Stimulated activated CD4-positive, alpha-beta T cell treated with anti-CD3 and anti-CD28 coated beads, TNF-alpha, amount 100 ng/mL, for 1 hour (primary cell): ENCODE measurements at places on chromosomes 1 and 21.

GRCh38 chr1:50488356-50488755, 65.1 kb upstream of the DMRTA2 start:
- no peak for DNase-seq

- no peak for DNase-seq
Measured at GRCh38 chr1:107829036-107829770, 135.8 kb downstream of the VAV3 start.

DNA sequence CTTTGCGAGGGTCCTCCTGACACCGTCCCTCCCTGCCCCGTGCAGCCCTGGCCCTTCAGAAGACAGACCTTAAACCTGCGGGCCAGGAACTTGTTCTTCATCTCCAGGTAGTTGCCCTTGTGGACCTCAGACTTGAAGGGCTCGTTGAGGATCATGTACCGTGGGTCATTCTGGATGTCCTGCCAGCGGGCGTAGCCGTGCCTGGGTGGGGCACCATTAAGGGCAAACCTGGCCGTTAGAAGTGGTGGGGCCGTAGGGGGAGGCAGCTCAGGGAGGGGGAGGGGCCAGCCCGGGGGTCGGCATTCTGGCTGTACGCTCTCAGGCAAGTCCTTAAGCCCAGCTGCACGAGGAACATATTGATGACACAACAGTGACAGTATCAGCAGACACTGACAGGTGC, 64.6 kb downstream of the KCNAB2 start:
- DNase-seq, result no peak

DNA sequence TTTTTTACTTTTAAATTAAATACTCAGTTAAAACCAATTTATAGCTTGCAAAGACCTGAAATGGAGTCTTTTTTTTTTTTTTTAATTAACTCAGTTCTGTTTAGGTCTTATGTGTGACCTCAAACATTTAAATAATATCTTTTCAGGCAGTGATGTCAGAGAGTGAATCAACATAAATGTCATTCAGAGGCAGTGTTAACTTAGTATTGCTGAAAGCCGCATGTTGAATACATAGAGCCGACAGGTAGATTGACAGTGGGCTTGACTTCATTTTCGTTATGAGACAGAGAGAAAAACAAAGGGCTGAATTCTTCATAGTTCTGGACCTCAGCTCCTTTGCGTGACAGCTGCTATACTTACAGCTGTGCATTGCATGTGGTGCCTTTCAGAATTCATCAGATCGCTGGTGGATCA, 51.5 kb downstream of the PRDM2 start:
- no peak for DNase-seq

GRCh38 chr1:183697814-183698590, 44.9 kb upstream of the APOBEC4 start:
- DNase-seq, result no peak

GRCh38 chr1:44592208-44593145, 81.8 kb downstream of the TMEM53 start:
- DNase-seq, result no peak

DNA sequence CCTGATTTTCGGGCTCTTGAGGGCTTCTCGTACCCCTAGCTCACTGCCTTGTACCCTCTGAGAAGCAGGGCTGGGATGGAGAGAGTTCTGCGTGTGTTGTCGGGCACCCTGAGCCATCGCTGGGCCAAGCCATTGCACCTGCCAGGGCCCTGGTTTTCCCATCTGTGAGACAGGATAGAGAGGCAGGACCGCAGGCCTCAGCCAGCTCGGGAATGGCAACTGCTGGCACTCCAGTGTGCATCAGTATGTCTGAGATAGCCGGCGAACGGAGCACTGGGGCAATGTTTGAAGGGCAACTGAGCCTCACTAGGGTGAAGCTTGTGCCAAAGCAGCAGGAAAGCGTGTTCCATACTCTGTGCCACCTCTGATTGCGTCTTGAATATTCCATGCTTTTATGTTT, 66.9 kb downstream of the TENT5C start:
- DNase-seq, result no peak

- no peak for DNase-seq
Measured at GRCh38 chr1:64686828-64687724, 57.8 kb upstream of the RAVER2 start.

- DNase-seq, result no peak
Measured at GRCh38 chr1:40224040-40224439, 23.7 kb upstream of the TMCO2 start.

GRCh38 chr1:154663471-154664060, 55.6 kb upstream of the ADAR start:
- no peak for DNase-seq

- DNase-seq, result no peak
Measured at GRCh38 chr1:182338806-182339370, 52.7 kb downstream of the GLUL start.

DNA sequence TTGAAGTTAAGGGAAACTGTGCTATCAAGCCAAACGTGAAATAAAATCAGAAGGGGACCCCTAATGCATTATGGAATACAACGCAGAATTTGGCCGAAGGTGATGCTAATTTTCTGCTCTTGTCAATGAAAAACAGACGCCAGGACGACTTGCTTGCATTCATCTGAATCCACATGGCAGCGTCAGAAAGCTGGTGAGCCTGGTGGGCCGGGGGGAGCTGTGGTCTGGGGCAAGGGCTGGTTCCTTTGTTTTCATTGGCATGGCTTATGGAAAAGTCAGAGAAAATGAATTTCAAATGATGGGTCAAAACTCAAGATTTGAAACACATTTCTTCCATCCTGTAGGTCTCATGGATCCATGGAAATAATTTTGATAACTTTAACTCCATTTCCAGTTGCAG, 86.4 kb upstream of the RUNX1 start:
- no peak for DNase-seq

GRCh38 chr1:4650981-4651380, 3.4 kb upstream of the AJAP1 start:
- DNase-seq, result no peak

- DNase-seq, result no peak
Measured at GRCh38 chr1:187203257-187203656, 374.5 kb downstream of the PLA2G4A start.

- DNase-seq, result no peak
Measured at GRCh38 chr1:219085082-219085481, 88.6 kb upstream of the LYPLAL1 start.

DNA sequence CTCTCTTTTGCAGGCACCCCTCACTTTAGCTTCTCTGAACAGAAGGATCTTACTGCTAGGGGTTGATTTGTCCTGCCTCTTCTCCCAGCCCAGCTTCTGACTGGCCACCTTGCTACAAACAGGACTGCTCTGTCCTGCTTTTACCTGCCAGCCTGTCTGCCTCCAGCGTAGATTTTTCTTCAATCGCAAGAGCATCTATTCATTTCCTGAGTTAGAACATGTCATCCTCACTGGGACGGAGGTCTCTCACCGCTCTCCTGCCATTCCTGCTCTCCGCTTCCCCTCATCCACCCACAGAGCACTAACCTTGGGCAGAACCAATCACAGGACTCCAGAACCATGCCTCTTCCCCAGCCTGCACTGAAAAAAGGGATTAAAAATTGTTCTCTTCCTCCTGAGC, 3.5 kb upstream of the ATP1B1 start:
- DNase-seq, result no peak

GRCh38 chr1:16324456-16324890, 27.8 kb downstream of the FBXO42 start:
- no peak for DNase-seq

DNA sequence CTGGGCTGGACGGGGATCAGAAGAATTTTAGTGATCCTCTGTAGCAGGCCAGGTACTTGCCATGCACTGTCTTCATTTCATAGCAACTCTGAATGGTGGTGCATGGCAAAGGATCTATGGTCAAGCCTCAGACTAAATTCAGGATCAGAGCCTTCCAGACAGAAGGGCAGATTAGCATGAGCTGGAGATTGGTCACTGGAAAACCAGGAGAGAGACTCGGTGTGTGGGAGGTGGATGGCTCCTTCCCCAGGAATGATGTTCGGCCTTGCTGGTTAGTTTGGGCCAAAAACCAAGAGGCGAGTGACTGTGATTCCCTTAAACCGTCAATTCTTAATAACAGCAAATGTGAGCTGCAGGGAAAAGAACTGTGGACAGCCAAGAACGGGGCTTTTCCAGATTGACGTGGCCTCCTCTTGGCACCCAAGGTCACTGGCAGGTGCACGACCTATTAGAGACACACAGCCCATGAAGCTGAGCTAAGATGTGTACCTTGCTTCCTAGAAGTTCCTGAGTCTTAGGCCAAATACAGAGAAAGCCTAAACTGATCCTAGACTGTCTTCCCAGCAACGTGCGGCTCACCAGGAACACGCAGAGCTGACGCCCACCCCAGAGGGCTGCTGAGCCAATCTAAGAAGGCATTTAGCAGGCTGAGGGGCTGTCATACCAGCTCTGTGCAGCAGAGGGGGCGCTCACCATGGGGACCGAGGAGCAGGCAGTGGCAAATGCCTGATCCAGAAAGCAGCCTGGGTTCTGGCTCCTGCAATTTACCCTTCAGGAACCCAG, 18.5 kb downstream of the ALDH4A1 start:
- DNase-seq, result peak; percentile 53

GRCh38 chr1:219330669-219331068, 157.0 kb downstream of the LYPLAL1 start:
- DNase-seq, result no peak

DNA sequence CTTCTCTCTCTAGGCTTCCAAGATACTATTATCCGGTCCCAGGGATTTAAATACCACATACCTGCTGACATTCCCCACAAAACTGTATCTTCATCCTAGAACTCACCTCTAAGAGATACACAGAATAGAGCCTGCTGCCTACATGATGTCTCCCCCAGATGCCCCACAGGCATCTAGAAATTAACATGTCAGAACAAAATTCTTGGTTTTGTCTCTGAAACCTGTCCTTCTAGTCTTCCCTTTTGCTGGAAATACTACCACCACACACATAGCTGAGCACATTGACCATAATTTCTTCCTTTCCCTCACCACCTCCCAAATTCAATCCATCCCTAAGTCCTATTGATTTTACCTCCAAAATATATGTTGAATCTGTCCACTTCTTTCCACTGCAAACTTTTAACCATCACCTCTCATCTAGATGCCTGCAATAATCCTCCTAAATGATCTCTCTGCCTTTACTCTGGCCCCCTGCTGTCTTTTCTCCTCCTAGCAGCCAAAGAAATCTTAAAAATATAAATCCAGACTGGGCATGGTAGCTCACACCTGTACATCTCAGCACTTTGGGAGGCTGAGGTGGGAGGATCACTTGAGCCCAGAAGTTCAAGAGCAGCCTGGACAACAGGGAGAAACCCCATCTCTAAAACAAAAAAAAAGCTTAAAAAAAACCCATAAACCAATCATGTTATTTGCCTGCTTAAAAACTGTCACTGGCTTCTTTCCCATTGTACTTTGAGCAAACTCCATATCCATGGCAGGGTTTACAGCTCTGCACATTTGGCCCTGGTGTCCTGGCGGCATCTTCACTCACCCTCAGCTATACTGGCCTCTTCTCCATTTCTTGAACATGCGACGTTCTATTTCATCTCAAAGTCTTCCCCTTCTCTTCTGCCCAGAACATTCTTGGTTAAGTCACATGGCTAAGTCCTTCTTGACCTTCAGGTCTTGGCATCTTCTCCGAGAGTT, 6.2 kb upstream of the FAM76A start:
- DNase-seq, result no peak

DNA sequence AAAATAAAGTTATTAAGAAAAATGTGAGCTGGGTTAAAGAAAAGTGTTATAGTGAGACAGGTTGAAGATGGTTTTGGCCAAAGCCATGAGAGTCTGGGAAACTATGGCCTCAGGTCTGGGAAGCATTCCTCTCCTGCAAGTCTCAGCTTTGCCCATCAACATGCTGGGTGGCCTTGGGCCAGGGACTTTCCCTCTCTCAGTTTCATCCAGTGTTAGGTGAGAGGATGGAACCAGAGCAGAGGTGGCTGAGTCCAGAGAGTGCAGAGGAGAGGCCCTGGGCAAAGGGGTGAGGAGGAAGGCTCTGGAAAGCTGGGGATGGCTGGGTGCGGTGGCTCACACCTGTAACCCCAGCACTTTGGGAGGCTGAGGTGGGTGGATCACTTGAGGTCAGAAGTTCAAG, 10.5 kb downstream of the PADI2 start:
- DNase-seq, result no peak
